Natural killer cell (primary cell): ENCODE measurements at places on chromosomes 3 and 15.

- H3K4me1 ChIP-seq: peaks cover 38% of the 10 kb centered on the region
- H3K36me3 ChIP-seq: no peaks in the 10 kb centered on the region
These were observed 45.4 kb upstream of the UBE2E1 start for GRCh38 chr3:23760325-23760724.

DNA sequence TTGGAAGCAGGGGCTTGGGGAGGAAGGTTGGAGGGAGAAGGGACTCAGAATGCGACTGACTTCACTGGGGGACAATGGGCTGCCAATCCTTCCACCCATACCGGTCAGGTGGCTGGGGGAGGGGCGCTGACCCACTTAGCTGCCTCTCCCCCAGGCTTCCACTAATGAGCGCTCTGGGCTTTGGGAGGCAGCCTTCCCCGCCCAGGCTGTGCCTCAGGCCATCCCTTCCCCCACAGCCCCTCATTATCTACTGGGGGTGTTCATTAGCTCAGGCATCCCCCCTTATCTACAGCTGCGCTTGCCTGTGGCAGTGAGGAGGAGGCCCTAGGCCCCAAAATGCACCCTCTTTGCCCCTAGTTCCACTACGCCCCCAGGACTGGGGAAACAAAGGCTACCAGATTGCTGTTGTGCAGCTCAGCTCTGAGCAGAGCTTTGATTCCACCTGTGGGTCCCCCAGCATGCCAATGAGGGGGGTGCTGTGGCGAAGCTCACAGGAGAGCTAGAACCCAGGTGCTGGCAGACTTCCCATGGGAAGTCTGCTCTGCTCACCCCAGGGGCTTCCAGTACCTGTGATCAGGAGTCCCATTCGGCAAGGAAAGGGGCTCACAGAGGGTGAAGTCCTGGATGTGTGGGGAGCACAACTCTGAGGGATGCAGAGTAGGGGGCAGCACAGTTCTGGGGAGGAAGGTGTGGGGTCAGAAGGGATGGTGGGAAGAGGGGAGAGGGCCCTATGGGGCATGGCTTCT, 29.4 kb upstream of the SEMA3F start:
- no peak overlapping the region for H3K4me3 ChIP-seq
- no peaks in the 10 kb centered on the region for H3K27me3 ChIP-seq
- no peak for DNase-seq
- peaks cover 7% of the 10 kb centered on the region for H3K36me3 ChIP-seq
- no peak overlapping the region for H3K27ac ChIP-seq
- no peaks in the 10 kb centered on the region for H3K4me1 ChIP-seq

GRCh38 chr3:129740090-129740489, 133.6 kb upstream of the PLXND1 start:
- H3K36me3 ChIP-seq: no peaks in the 10 kb centered on the region
- DNase-seq: no peak
- H3K4me1 ChIP-seq: no peaks in the 10 kb centered on the region
- H3K27me3 ChIP-seq: no peaks in the 10 kb centered on the region

DNA sequence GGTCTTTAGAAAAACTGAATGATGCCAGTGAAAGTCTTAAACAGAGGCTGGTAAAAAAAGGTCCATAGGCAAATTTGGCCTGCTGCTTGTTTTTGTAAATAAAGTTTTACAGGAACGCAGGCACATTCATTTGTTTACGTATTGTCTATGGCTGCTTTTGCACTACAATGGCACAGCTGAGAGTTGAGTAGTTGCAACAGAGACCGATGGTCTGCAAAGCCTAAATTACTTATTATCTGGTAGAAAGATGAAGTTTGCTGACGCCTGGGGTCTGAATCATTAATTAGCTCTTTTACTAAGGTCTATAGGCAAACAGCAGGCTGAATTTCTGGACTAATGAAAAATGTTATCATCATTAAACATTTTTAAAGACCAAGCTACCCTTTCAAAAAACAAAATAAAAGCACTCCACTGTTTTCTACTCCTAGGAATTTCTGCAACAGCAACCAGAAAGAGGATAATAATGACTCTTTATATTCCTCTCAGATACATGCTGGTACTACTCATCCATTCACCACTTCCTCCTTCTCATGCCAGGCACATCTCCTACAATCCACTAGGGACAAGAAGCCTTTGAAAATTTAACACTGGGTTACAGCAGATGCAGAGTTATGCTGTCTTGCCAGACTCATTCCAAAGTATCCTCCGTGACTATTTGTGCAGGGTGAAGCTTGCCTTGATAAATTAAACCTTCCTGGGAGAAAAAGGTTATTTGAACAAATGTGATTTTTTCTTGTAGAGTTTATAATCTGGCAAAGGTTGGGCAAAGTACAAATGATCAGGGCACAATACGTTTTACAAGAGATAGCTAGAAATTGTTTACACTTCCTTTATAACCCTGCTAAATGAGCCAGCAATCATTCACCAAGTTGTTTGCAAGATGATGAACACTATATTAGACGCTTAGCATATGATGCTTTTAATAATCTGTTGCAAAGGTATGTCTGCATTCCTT, 6.0 kb downstream of the GATM start:
- peaks cover 15% of the 10 kb centered on the region for H3K27me3 ChIP-seq
- H3K36me3 ChIP-seq: no peaks in the 10 kb centered on the region
- no peaks in the 10 kb centered on the region for H3K4me1 ChIP-seq
- H3K27ac ChIP-seq: no peak overlapping the region

DNA sequence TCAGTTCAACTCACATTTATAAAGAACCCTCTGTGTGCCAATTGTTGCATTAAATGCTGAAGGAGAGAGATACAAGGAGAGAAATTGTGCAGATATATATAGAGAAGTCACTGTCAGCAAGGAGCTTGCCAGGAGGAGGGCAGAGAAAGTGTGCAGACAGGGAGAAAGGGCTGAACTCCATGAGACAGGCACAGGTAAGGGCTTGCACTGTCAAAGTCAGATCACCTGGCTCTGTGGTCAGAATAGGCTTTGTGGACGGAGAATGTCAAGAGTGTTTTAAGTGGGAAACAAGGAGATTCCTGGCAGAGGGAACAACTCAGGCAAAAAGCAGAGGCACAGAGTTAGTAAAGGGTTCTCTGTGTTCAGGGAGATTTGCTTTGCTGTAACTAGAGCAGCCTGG, 303.0 kb upstream of the TPRG1 start:
- H3K4me3 ChIP-seq: no peak overlapping the region
- H3K4me1 ChIP-seq: no peaks in the 10 kb centered on the region
- peaks cover 14% of the 10 kb centered on the region for H3K36me3 ChIP-seq
- H3K27ac ChIP-seq: no peak overlapping the region

- DNase-seq: no peak
- no peaks in the 10 kb centered on the region for H3K4me1 ChIP-seq
- no peak overlapping the region for H3K27ac ChIP-seq
- no peaks in the 10 kb centered on the region for H3K27me3 ChIP-seq
- H3K36me3 ChIP-seq: no peaks in the 10 kb centered on the region
- H3K4me3 ChIP-seq: no peak overlapping the region
These were observed 631 bp upstream of the PRICKLE2 start for GRCh38 chr3:64225695-64226499.

- no peak for DNase-seq
- H3K27ac ChIP-seq: no peak overlapping the region
- no peaks in the 10 kb centered on the region for H3K27me3 ChIP-seq
- H3K4me3 ChIP-seq: no peak overlapping the region
- no peaks in the 10 kb centered on the region for H3K4me1 ChIP-seq
These were observed 8.4 kb downstream of the PIK3R4 start for GRCh38 chr3:130738241-130738640.

DNA sequence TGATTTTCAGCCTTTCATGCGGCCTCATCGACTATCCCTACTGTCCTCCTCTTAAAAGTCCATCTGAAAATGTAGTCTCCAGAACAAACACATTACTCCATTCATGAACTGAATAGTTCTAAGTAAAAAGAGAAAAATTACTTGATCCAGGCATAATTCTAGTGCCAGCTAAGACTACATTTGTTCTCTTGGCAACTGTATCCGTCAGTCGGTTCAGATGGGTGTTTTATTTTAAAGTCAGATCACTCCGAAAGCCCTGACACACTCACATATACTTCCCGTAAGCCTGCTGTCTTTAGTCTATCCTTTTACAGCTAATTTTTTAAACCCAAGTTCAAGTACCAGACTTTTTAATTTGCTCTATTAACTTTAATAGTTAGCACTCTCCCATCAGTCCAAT, 1102.7 kb downstream of the ROBO1 start:
- no peaks in the 10 kb centered on the region for H3K27me3 ChIP-seq
- no peak overlapping the region for H3K4me3 ChIP-seq
- H3K27ac ChIP-seq: no peak overlapping the region
- no peaks in the 10 kb centered on the region for H3K4me1 ChIP-seq
- no peak for DNase-seq
- no peaks in the 10 kb centered on the region for H3K36me3 ChIP-seq

DNA sequence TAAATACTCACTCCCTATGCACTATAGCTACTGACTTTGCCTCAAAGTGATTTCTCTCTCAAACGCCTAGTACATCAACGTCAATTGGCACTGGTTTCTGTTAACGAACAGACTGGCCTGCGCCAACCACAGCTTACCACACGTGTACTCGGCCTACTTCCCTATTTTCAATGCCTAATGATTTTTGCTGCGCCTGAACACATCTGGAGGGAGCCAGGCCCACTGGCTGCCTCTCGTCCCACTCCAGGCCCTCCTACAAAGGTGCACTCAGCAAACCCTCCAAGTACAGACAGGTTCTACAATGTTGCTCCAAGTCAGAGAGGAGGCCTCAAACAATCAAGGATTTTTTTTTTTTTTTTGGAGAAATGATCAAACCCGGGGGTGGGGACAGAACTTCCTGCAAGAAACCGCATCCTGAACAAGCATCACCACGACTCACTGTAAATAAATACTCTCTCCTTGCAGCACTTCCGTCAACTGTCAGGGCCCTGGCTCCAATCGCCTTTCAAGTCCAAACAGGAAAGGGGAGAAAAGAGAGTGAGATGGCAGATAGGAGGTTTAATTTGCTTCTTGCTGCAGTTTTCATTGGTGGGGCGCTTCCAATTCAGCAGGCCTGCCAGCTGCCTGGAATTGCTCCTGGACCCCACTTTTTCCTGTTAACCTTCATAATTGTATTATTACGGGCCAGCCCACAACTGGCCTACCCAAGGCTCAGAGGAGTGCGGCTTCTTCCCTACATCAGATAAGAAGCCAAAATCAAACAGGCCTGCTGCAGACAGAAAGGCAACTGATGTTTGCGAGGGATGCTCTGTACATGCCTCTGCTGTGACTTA, 139.3 kb downstream of the FOXP1 start:
- H3K27ac ChIP-seq: peak overlapping the region; percentile 93
- peak; percentile 94 for DNase-seq
- H3K36me3 ChIP-seq: no peaks in the 10 kb centered on the region
- no peaks in the 10 kb centered on the region for H3K27me3 ChIP-seq
- H3K4me3 ChIP-seq: no peak overlapping the region

GRCh38 chr3:112074616-112075497, 11.3 kb upstream of the C3orf52 start:
- no peak for DNase-seq
- H3K27me3 ChIP-seq: no peaks in the 10 kb centered on the region
- H3K36me3 ChIP-seq: no peaks in the 10 kb centered on the region
- H3K4me3 ChIP-seq: no peak overlapping the region

- no peak overlapping the region for H3K4me3 ChIP-seq
- H3K4me1 ChIP-seq: no peaks in the 10 kb centered on the region
These were observed 5.7 kb downstream of the GPR27 start for GRCh38 chr3:71759401-71759800.

GRCh38 chr3:67866571-67866970, 212.2 kb upstream of the SUCLG2 start:
- no peaks in the 10 kb centered on the region for H3K36me3 ChIP-seq
- H3K4me1 ChIP-seq: no peaks in the 10 kb centered on the region
- DNase-seq: no peak
- H3K27ac ChIP-seq: no peak overlapping the region

- DNase-seq: no peak
- H3K27ac ChIP-seq: no peak overlapping the region
- no peak overlapping the region for H3K4me3 ChIP-seq
- peaks cover 32% of the 10 kb centered on the region for H3K4me1 ChIP-seq
These were observed 12.1 kb upstream of the ALAS1 start for GRCh38 chr3:52185837-52186236.

DNA sequence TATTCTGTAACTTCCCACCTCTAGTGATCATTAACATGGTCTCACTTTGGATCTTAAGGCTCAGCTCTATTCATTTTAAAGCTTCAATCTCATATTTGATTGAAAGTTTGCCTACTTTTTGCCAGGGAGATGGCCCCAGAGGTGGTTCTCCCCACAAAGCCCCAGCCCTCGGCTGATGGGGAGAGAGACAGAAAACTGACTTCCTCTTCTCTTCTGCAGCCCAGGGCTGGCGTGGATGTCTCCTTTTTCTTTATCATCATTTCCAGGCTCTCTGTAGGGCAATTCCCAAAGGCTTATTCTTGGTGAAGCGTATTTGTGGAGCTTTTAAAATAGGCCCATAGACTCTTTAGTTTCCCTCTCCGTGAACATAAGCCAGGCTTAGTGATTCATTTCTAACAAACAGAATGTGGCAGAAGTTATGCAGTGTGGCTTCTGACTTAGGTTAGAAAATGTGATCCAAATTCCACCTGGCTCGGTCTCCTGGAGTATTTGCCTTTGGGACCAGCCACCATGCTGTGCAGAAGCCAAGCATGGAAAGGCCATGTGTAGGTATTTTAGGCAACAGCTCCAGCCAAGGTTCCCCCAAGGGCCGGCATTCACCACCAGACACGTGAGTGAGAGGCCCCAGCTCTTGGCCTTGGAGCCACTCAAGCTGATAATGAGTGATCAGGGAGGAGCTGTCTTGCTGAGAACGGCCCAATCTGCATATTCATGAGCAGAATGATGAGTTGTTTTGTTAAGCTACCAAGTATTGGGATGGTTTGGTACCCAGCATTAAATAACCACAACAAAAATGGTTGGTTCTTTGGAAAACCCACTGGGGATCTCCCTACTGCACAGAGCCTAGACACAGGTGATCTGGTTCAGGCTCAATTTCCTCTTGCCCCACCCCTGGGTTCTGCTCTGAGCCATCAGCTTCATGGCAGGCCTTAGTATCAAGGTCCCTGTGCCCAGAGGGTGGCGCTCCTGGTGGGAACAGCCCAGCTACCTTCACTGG, 353.2 kb upstream of the PROK2 start:
- H3K27me3 ChIP-seq: no peaks in the 10 kb centered on the region
- H3K27ac ChIP-seq: no peak overlapping the region
- peaks cover 7% of the 10 kb centered on the region for H3K4me1 ChIP-seq
- H3K36me3 ChIP-seq: no peaks in the 10 kb centered on the region
- no peak overlapping the region for H3K4me3 ChIP-seq
- DNase-seq: peak; percentile 17

GRCh38 chr15:61253186-61253585, 24.1 kb upstream of the RORA start:
- H3K27me3 ChIP-seq: peaks cover 6% of the 10 kb centered on the region
- no peak overlapping the region for H3K27ac ChIP-seq
- DNase-seq: no peak
- H3K4me3 ChIP-seq: no peak overlapping the region
- H3K36me3 ChIP-seq: no peaks in the 10 kb centered on the region
- H3K4me1 ChIP-seq: no peaks in the 10 kb centered on the region

- H3K27ac ChIP-seq: no peak overlapping the region
- no peak overlapping the region for H3K4me3 ChIP-seq
- H3K36me3 ChIP-seq: no peaks in the 10 kb centered on the region
These were observed 674.2 kb downstream of the TBL1XR1 start for GRCh38 chr3:176523114-176523513.

- H3K4me1 ChIP-seq: no peaks in the 10 kb centered on the region
- H3K27me3 ChIP-seq: no peaks in the 10 kb centered on the region
- H3K27ac ChIP-seq: no peak overlapping the region
- no peak overlapping the region for H3K4me3 ChIP-seq
These were observed 88.3 kb upstream of the FRMD4B start for GRCh38 chr3:69474186-69474585.

GRCh38 chr3:187264021-187264420, 27.5 kb downstream of the MASP1 start:
- no peak overlapping the region for H3K4me3 ChIP-seq
- H3K27ac ChIP-seq: no peak overlapping the region
- peaks cover 4% of the 10 kb centered on the region for H3K27me3 ChIP-seq
- DNase-seq: no peak
- H3K36me3 ChIP-seq: no peaks in the 10 kb centered on the region
